Kidney epithelial cell (primary cell): ENCODE measurements at places on chromosomes 2 and 18. TPM values are rescaled to one million over a fixed set of nuclear protein-coding genes. Genes with fewer than 3 reads are reported as not detected.

DNA sequence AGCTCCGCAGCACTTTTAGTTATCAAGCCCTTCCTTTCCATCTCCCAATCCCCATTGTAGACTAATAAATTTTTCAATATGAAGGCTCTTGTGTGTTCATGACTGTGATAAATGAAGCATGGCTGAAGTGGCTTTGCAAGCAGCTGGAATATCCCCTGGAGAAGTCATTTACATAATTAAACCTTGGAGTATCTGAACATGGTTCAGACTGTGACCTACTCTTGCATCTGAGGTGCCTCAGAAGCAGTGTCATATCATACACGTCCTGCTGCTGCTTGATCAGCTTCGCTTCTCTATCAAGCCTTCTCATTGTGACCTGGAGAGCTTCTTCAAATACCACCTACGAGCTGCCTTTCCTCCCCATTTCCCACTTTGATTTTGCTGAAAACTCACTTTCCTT, 48.4 kb upstream of the ZNF397 start:
- DNase-seq, result no peak

DNA sequence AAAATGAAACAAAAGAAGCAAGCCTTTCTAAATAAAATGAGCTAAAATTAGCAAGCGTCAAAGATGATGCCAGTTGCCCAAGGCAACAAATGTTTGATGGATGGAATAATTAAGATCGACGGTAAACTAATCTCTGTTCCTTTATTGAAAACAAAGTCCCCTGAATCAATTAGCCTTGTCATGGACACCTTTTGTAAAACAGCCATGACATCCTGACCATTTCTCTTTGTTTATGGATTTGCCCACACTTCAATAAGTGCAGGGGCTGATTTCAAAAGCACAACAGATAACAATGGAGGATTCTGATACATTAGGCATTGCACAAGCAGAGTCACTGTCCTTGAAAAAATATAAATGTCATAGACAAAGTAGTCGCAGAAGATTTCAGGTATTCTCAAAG, 160.1 kb upstream of the HNRNPA3 start:
- no peak for DNase-seq

DNA sequence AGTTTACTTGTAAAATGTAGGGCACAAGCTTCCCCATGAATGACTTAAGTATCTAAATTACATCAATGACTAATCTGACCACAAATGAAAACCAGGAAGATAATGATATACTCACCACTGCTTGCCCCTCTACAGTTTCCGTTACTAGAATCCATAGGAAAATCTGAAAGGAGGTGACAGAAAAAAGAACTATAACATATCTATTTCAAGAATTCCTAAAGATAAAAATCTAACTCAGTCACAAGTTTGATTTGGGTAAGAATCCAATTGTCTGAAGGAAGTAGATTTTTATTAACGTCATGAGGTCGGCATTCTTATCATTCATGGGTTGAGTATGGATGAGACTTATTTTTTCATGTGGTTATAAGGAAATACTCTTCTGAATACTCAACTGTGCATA, 7.8 kb downstream of the FRZB start:
- no peak for DNase-seq

- no peak for DNase-seq
Measured at GRCh38 chr2:208501206-208501605, 94.6 kb downstream of the PTH2R start.

DNA sequence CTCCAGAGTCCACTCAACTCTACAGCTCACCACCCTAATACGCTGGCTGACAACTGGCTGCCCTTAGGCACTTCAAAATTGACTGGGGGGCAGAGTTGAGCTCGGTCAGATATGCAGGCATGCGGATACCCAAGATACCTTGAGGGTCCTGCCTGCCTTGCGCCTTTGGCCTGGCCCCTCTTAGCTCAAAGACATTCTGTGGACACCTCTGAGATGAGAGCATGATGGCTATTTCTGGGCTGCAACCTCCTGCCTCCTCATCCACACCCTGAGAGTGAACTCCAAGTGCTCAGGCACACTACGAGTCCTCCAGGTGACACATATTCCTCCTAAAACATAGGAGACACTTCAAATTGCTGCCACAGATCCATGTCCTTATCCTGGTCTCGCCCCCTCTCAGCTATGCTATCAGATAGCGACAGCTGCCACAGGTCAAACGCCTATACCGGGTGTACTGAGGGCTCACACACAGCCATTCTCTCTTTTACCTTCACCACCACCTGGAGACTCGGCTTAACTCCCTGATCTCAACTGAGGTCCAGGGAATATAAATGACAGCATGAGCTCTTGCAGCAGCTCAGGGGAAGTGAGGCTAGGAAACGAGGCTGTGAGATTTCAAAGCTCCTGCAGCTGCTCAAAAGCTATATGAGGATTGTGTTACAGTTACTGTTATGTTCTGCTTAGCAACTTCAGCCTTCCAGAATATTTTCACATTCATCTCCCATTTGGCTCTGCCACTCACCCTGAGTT, 60.5 kb upstream of the TEX51 start:
- no peak for DNase-seq

- no peak for DNase-seq
Measured at GRCh38 chr2:218262631-218263586, 2.1 kb downstream of the GPBAR1 start.

- no peak for DNase-seq
Measured at GRCh38 chr2:82636402-82637020, 1822.6 kb downstream of the SUCLG1 start.

DNA sequence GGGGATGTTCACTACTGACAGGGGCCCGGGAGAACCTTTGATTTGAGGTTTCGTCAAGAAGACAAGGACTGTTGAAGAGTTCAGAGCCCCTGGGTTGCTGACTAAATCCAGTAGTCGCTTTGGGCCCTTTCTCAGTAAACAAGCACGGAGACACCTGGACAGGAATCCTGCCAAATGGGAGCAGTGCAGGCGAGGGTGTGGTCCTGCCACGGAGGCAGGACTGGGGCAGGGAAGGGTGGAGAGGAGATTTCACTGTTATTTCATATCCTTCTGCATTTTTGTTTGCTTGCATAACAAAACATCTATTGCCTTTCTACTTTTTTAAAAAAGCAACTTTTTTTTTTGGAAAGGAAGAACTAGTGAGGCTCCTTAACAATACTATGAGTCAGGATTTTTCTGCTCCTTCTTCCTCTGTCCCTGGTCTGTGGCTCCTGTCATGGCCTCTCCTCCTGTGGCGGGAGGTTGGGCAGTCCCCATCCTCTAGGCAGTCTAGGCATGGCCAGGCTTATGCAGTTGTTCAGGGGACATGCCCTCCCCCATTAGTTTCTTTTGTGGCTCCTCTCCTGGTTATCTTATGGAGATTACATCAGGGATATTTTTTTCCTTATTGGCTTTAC, 57.7 kb downstream of the ARHGEF4 start:
- no peak for DNase-seq

DNA sequence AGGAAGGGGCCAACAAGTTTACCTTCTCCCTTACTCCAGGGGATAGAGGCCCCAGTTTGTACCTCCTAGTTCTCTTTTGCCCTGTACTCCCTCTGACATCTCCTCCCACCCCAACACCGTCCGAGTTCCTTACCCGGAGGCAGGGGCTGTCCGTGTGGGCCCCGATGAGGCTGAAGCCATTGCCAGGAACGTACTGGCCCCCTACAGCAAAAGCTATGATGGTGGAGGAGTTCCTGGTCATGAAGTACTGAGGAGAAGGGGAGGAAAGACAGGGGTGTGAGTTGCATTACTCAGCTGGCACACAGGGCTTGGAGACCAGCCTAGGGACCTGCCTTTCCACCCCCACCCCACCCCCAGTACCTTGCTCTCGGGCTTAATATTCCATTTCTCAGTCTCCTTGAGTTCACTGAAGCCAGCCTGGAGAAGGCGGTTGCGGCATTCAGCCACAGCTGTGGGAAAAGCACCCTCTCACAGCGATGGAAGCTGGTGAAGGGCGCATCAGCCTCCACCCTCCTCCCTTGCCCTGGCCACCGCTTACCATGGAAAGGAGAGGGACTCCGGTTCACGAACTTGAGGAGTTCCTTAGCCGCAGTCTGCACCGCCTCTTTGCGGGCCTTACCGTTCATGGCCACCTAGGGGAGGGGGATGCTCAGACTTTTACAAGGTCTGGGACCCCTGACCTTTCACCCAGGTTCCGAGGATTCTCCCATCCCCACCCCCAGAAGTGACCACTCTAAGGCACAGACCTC, 1.0 kb downstream of the DNPEP start:
- no peak for DNase-seq

Gene CELF4
- total RNA-seq, result 0.34 TPM in 1 of 2 replicates, not detected in the other

Gene RNF138
- 18.6 and 19.4 TPM in 2 replicates for total RNA-seq

Gene ZNF236
- total RNA-seq, result 7.8 and 12.2 TPM in 2 replicates

Gene HOXD9
- total RNA-seq, result 11.6 and 12.2 TPM in 2 replicates

Gene RFTN2
- total RNA-seq, result under 0.01 and 0.07 TPM in 2 replicates

Gene ABI2
- 28.8 and 33.3 TPM in 2 replicates for total RNA-seq
